ENCODE measurements at places on chromosomes 4 and X.

DNA sequence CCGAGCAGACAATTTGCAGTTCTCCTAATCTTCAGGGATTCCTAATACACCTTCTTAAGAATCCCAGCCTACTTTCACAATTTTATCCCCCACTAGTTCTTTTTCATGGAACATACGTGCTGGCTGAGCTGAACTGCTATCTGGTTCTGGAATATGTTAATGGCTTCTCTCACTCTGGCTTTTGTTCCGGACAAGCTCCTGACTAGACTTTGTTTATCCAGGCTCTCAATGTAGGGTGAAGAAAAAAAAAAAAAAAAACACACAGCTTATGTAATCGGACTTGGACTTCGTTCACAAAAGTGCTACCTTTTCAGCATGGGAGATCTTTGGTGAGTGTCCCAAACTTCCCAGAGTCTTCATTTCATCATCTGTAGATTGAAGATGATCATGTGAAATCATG is 555.4 kb upstream of the CPEB2 start:
- no peak for DNase-seq

GRCh38 chr4:143512978-143513313 is 556 bp upstream of the SMARCA5 start:
- DNase-seq: no peak

GRCh38 chr4:150385606-150386005 is 196.3 kb upstream of the MAB21L2 start:
- no peak for DNase-seq

DNA sequence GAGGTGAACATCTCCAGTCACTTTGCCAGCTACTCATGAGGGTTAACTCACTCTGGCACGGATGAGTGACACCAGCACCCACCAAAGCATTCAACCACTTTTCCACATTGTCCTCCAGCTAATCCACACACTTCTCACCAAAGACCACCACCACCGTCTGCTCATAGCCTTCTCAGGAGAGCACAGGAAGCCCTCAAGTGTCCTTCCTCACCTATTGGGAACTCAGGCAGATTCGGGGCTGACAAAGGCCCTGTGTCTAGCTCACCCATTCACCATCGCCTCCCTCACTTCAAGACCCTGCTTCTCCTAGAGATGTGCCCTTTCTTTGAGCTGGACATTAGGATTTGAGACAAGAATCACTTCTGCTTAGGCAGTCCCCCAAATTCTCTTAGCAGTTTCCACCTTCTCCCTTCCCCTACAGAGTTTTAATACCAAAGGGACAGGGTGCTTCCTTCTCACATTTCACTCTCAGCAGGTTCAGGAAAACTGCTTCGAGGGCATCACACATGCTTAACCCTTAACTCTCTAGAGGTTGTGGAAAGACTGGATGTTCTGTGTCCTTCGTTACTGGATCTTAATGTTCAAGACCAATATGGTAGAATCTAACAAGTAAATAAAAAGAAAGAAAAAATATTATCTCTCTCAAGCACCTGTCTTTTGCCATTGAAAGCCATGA is 11.0 kb downstream of the RXFP1 start:
- DNase-seq: no peak

GRCh38 chrX:136773648-136774047 is 7.1 kb downstream of the ARHGEF6 start:
- DNase-seq: no peak

DNA sequence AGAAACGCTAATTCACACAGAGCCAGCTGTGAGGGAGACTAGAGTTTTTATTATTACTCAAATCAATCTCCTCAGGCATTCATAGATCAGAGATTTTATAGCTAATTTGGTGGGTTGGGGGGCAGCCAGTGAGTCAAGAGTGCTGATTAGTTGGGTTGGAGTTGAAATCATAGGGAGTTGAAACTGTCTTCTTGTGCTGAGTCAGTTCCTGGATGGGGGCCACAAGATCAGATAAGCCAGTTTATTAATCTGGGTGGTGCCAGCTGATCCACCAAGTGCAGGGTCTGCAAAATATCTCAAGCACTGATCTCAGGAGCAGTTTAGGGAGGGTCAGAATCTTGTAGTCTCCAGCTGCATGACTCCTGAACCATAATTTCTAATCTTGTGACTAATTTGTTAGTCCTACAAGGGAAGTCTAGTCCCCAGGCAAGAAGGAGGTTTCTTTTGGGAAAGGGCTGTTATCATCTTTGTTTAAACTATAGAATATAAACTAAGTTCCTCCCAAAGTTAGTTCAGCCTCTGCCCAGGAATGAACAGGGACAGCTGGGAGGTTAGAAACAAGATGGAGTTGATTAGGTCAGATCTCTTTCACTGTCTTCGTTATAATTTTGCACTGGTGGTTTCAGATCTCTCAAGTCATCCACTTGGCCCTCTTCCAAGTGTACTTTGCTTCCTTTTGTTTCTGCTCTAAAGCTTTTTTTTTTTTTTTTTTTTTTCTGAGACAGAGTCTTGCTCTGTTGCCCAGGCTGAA is 5.4 kb upstream of the NAA11 start:
- DNase-seq: no peak

- DNase-seq: no peak
Measured at GRCh38 chrX:136215559-136215958, 35.6 kb downstream of the MAP7D3 start.

Data from HCT116 (cell line).